ENCODE measurements at places on chromosomes 1 and 21. TPM values are rescaled to one million over a fixed set of nuclear protein-coding genes. Genes with fewer than 3 reads are reported as not detected.

DNA sequence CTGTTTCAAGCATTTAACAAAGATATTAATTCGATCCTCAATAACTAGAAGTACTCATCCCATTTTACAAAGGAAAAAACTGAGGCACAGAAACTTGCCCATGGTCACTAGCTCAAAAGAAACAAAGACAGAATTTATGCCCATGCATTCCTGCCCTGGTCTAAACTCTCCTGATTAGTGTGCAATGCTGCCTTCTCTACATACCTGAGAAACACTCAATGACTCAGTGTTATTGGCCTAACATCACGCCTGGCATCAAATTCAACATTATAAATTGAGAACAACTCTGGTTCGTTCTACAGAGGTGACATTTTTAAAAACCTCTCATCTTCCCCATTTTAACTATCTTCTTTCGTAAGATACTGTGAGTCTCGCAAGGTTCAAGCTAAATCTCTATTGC lies 5.2 kb downstream of the APP start:
- no peaks in the 10 kb centered on the region for H3K27me3 ChIP-seq
- H3K27ac ChIP-seq = peak overlapping the region; percentile 2
- no peak overlapping the region for H3K4me3 ChIP-seq
- DNase-seq = no peak
- H3K36me3 ChIP-seq = no peaks in the 10 kb centered on the region
- peaks cover 48% of the 10 kb centered on the region for H3K4me1 ChIP-seq

MANEAL gene
- total RNA-seq = 1.4 TPM

GRCh38 chr1:8318436-8318835 lies 522 bp downstream of the SLC45A1 start:
- peak overlapping the region; percentile 62 for H3K4me3 ChIP-seq
- no peak for DNase-seq
- no peak overlapping the region for H3K27ac ChIP-seq
- H3K36me3 ChIP-seq = no peaks in the 10 kb centered on the region

DNA sequence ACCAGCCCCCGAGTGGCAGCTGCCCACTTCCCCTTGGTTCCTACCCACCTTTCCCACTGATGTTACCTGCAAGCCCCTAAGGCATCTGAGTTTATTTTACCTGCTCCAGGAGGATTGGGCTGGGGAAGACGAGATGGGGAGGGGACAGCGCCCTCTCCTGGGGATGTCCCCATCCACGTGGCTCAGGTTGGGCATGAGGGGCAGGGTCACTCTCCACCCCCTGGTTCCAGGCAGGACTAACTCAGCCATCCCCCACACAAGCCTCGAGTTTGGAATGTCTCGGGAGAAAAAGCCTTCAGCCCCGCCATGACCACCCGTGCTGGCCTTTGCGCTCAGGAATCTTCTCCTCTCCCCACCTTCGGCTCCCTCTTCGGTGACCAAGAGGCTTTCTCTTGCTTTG lies 90.0 kb downstream of the ARHGEF10L start:
- DNase-seq = no peak
- H3K36me3 ChIP-seq = peaks cover 2% of the 10 kb centered on the region
- no peak overlapping the region for H3K4me3 ChIP-seq
- H3K27ac ChIP-seq = no peak overlapping the region
- no peaks in the 10 kb centered on the region for H3K4me1 ChIP-seq
- H3K27me3 ChIP-seq = no peaks in the 10 kb centered on the region

DNA sequence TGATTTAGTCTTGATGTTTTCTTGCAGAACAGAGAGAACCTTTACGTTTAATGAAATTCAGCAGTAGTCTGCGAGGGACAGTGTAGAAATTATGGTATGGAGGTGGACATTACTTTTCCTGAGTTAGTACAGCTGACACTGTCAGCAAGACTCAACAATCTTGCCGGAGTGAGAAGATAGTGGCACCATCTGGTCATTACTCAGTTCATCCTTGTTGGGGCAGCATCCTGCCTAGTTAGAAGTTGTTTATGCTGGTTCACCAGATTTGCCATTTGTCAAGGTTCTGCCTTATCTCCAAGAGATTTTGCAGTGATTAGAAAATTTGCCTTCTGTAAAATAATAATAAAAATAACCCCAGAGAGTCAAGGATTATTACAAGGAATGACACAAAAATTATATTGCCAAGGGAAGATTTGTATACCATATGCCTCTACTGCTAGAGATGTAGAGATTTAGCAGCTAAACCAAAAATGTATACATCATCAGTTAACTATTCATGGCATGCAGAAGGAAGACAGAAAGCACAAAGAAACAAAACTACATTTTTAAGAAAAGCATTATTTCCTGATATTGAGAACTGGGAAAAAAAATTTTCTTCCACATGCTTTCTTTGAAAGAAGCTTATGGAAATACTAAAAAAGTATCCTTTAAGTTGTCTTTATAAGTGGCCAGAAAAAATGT lies 1967.4 kb downstream of the NCAM2 start:
- H3K36me3 ChIP-seq = no peaks in the 10 kb centered on the region
- peak overlapping the region; percentile 96 for H3K27ac ChIP-seq
- no peak overlapping the region for H3K4me3 ChIP-seq
- no peaks in the 10 kb centered on the region for H3K27me3 ChIP-seq

DNA sequence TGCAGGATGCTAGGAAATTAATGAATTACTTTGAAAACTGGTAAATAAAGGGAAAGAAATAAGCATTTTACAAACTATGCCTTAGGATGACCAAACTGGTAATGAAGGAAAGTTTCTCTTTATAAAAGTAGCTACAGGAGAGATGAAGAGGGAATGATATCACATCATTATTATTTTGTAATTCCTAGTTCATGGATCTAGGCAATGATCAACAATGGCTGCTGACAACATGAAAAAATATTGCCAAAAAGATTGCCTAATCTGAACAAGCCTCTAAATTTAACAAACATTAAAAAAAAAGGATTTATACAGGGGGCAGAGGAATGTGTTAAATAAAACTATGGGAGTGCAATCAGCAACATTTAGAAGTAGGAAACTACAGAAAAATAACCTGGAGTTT lies 38.9 kb downstream of the NOS1AP start:
- H3K27me3 ChIP-seq = no peaks in the 10 kb centered on the region
- no peaks in the 10 kb centered on the region for H3K4me1 ChIP-seq
- DNase-seq = no peak
- H3K36me3 ChIP-seq = peaks cover 9% of the 10 kb centered on the region

FCRL1 gene
- total RNA-seq = not detected

DNA sequence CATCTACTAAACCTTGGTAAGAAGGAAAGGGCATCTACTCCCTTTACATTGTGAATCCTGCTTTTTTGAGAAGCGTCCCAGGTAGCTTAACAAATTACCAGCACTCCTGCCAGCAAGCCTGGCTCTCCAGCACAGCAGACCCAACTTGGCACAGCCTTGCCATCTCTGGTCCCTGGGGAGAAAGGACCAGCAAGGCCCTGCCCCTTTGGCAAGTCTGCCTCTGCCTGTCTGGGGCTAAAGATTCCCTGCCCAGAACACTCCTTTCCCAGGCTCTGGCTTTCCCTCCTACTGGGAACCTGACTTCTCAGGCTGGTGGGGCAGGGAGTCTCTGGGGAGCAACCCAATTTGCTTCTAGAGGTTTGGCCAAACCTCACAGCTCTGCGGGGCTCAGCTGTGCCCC lies 68.5 kb downstream of the ATP2B4 start:
- H3K4me1 ChIP-seq = peaks cover 28% of the 10 kb centered on the region
- H3K36me3 ChIP-seq = peaks cover 22% of the 10 kb centered on the region
- H3K27ac ChIP-seq = no peak overlapping the region
- H3K4me3 ChIP-seq = no peak overlapping the region
- no peaks in the 10 kb centered on the region for H3K27me3 ChIP-seq

GRCh38 chr1:24928689-24929397 lies 1.2 kb downstream of the RUNX3 start:
- peak overlapping the region; percentile 8 for H3K4me3 ChIP-seq
- H3K36me3 ChIP-seq = no peaks in the 10 kb centered on the region
- peaks cover 19% of the 10 kb centered on the region for H3K4me1 ChIP-seq
- DNase-seq = no peak

DNA sequence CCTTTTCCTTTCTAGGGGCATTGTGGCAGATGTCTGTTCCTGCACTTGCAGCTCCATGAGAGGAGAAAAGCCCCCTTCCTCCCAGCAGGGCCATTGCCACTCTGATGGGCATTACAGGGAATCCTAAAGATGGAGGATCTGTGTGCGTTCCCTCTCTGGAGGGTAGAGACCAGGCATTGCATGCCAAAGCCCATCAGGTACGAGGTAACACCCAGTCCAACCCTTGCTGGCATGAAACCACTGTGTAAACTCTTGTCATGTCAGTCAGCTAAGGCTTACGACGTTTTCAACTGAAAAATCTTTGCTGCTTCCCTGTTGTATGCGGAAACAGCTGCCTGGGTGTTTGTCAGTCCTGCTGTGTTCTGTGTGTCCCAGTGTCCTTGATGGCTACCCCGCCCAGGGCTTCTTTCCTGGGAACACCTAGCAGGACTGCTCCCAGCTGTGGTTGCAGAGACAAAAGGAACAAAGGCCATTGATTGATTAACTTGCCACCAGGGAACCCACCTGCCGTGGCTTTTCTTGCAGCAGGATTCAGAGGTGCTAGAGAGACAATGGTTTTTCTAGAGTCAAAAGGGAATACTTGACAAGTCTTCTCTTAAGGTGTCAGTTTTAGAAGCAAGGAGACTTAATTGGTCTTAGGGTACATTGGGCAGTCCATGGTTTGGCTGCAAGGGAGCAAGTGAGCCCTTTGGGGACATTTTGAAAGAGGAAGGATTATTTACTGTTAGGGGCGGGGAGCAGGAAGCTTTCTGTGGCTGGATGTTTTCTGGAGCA lies 24.6 kb downstream of the B3GALT5 start:
- no peak for DNase-seq
- H3K27me3 ChIP-seq = no peaks in the 10 kb centered on the region
- H3K27ac ChIP-seq = no peak overlapping the region
- H3K36me3 ChIP-seq = no peaks in the 10 kb centered on the region
- no peak overlapping the region for H3K4me3 ChIP-seq

DNA sequence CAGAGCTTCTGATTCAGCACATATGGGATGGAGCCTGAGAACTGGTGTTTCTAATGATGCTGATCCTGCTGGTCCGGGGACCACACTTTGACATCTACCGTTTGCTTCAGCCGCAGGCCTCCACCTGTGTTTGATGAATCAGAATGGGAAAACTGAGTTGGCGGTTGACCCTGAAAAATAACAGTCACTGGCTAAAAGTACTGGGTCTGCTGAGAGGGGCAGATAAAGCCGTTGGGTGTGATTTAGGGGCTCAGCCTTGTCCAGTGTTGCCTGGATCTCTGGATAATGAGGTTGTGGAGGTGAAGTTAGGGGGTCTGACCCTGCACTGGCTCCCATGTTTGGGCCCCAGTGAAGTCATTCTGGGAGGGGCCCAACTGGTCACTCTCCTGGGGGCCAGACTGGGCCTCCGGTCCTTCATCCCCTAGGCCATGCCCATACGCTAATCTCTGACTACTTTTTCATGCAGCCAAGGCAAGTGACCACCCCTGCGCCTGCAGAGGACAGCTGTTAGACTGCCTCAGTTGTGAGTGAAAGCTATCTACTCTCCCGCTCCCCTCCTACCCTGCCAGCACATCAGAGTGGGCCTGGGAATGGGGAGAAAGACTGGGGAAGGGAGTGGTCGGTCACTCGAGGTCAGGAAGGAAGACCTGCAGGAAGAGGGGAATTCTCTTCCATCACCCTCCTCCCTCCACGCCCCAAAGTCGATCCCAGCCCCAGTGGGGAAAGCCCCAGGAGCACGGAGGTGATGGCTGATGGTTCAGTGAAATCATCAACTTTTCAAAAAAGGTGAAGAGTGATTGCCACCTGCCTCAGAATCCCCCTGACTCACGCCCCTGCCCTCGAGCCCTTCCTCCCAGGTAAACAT lies 27.7 kb downstream of the VASH2 start:
- no peak overlapping the region for H3K4me3 ChIP-seq
- H3K27ac ChIP-seq = no peak overlapping the region
- H3K36me3 ChIP-seq = peaks cover 58% of the 10 kb centered on the region
- DNase-seq = no peak

GRCh38 chr1:9844756-9845155 lies 21.0 kb upstream of the CLSTN1 start:
- no peak overlapping the region for H3K27ac ChIP-seq
- no peaks in the 10 kb centered on the region for H3K36me3 ChIP-seq
- H3K4me3 ChIP-seq = no peak overlapping the region
- H3K27me3 ChIP-seq = no peaks in the 10 kb centered on the region
- no peak for DNase-seq

DNA sequence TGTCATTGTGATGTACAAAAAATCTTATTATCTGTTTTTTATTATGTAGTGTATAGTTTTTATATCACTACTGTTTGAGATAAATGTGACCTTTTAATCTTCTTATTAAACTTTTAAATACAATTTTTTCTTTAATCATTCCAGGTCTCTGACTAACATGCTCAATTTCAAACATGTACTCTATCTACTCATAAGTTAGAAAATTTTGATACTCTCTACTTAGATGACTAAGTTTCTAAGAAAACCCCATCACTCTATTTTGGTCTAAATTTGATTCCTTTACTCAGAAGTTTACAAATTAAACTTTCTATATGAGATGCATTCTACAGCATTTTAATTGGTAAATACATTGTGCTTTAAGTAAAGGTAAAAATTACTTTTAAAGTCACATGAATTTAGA lies 544.0 kb downstream of the PTBP2 start:
- H3K4me3 ChIP-seq = no peak overlapping the region
- peaks cover 7% of the 10 kb centered on the region for H3K27me3 ChIP-seq
- H3K36me3 ChIP-seq = peaks cover 2% of the 10 kb centered on the region
- DNase-seq = no peak
- no peaks in the 10 kb centered on the region for H3K4me1 ChIP-seq

DNA sequence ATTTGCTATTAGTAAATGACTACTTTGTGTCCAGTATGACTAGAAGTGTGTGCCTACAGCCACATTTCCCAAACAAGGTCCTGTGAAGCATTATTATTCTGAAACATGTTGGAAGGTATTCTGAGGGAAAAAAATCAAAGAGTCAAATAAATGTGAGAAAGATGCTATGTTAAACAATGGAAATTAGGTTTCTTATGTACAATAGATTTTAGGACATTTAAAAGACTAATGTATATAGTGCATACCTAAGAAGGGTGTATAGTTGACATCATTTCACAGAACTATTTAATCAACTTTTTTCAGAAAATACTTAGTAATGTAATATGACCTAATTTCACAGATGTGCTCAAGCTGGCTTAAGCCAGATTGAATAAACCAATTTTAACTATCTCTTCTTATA lies 582.5 kb downstream of the USP25 start:
- peak overlapping the region; percentile 67 for H3K27ac ChIP-seq
- H3K36me3 ChIP-seq = peaks cover 21% of the 10 kb centered on the region
- no peak for DNase-seq
- no peak overlapping the region for H3K4me3 ChIP-seq
- H3K27me3 ChIP-seq = no peaks in the 10 kb centered on the region

MAP7D1 gene
- total RNA-seq = 97.8 TPM

- H3K36me3 ChIP-seq = no peaks in the 10 kb centered on the region
- peaks cover 49% of the 10 kb centered on the region for H3K4me1 ChIP-seq
- no peak for DNase-seq
- peak overlapping the region; percentile 97 for H3K27ac ChIP-seq
Observed at GRCh38 chr1:200740571-200741208, 2.0 kb downstream of the CAMSAP2 start.

- no peak for DNase-seq
- no peak overlapping the region for H3K4me3 ChIP-seq
- H3K36me3 ChIP-seq = no peaks in the 10 kb centered on the region
- peaks cover 34% of the 10 kb centered on the region for H3K4me1 ChIP-seq
- H3K27me3 ChIP-seq = no peaks in the 10 kb centered on the region
Observed at GRCh38 chr1:192702212-192702902, 66.4 kb downstream of the RGS13 start.
